T-helper 17 cell (primary cell): ENCODE measurements at places on chromosomes 5 and 9. TPM values are rescaled to one million over a fixed set of nuclear protein-coding genes. Genes with fewer than 3 reads are reported as not detected.

C1QTNF3 gene
- total RNA-seq = 8.5 TPM

FLT4 gene
- total RNA-seq = 0.57 TPM

IFNA13 gene
- not detected for total RNA-seq

LCNL1 gene
- 2.9 TPM for total RNA-seq

PLPP7 gene
- total RNA-seq = 0.17 TPM

COL5A1 gene
- 4.2 TPM for total RNA-seq

DNA sequence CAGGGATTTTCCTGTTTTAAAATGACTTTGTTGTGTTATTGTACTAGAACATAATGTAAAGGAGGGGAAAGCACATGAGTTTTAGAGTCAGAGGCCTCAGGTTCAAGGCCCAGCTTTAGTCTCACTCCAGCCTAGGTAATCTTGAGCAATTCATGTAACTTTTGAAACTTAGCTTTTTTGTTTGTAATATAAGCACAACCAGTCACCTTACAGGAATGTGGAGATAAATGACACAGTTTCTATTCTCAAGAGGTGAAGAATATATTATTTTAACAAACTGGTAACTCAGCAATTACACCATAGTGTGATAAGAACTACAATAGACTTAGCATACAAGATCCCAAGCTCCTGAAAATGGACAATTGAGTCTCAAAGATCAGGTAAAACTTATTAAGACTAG lies 51.2 kb downstream of the ADAMTS19 start:
- DNase-seq = no peak
- H3K36me3 ChIP-seq = no peaks in the 10 kb centered on the region
- no peak overlapping the region for H3K27ac ChIP-seq
- no peaks in the 10 kb centered on the region for H3K27me3 ChIP-seq

DNA sequence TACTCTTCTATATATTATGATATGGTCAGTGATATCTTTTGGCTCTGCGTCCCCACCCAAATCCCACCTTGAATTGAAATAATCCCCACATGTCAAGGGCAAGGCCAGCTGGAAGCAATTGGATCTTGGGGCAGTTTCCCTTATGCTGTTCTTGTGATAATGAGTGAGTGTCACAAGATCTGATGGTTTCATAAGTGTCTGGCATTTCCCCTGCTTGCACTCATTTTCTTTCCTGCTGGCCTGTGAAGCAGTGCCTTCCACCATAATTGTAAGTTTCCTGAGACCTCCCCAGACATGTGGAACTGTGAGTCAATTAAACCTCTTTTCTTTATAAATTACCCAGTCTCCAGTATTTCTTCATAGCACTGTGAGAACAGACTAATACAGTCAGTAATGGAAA lies 45.0 kb upstream of the TNC start:
- peaks cover 19% of the 10 kb centered on the region for H3K27me3 ChIP-seq
- no peaks in the 10 kb centered on the region for H3K4me1 ChIP-seq
- no peak overlapping the region for H3K27ac ChIP-seq
- DNase-seq = no peak
- H3K4me3 ChIP-seq = no peak overlapping the region
- peaks cover 3% of the 10 kb centered on the region for H3K36me3 ChIP-seq

DNA sequence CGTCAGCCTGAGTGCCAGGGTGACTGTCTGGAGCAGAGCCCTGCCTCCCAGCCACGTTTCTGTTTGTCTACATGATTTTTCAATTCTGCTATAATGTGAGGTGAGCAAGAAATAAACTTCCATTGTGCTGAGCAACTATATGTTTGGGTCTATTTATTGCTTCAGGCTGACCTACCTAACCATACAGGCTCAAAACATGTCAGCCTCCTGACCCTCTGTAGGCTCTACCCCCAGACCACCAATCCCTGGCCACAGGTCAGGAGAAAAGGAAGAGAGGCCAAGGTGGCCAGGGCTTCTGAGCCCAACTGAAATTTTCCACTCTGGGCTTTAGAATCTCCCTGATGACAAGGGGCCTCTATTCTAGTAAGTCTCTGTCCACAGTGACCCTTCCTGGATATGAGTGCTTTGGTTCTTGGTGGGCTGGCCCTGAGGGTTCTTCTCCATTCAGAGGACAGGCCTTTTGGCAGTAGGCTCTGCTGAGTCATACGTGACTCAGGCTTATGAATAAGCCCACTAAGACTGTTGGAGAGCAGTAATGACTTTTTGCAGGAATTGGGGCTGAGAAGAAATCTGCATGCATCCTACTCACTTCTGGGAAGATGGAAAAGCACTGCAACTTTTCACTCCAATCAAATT lies 117.2 kb upstream of the TBCA start:
- no peak overlapping the region for H3K27ac ChIP-seq
- no peaks in the 10 kb centered on the region for H3K36me3 ChIP-seq
- H3K4me3 ChIP-seq = no peak overlapping the region
- no peak for DNase-seq
- peaks cover 2% of the 10 kb centered on the region for H3K4me1 ChIP-seq

GRCh38 chr5:13975246-13975645 lies 30.8 kb upstream of the DNAH5 start:
- H3K27me3 ChIP-seq = no peaks in the 10 kb centered on the region
- no peak overlapping the region for H3K4me3 ChIP-seq
- no peaks in the 10 kb centered on the region for H3K4me1 ChIP-seq

DNA sequence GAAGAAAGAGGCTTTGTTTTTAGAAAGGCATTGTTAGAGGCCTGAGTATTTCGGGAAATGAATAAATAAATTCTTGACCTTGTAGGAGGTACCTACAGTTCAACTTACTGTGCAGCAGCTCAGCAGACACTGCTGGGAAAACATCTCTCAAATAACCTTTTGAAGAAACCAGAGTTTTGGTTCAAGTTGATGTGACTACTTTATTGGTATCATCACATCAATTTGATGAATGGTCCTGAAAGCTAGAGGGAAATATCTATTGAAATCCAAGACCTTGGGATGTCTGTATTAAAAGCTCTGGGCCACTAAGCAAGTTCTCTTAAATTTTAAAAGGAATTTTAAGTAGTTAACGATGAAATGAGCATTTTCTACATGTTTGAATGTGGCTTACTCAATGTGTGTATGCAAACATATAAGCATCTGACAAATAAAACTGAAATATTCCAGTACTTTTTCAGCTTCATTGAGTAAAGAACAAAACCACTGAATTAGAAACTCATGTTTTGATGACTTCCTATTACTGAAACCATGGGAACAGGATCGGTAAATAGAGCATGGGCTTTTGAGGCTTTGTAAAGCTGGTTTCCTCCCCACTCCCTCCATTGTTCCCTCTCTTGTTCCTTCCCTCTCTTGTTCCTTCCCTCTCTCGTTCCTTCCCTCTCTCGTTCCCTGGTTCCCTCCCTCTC lies 36.7 kb downstream of the SLC27A6 start:
- H3K36me3 ChIP-seq = peaks cover 3% of the 10 kb centered on the region
- no peak overlapping the region for H3K27ac ChIP-seq
- no peak for DNase-seq
- peaks cover 3% of the 10 kb centered on the region for H3K4me1 ChIP-seq
- no peaks in the 10 kb centered on the region for H3K27me3 ChIP-seq
- H3K4me3 ChIP-seq = no peak overlapping the region

DNA sequence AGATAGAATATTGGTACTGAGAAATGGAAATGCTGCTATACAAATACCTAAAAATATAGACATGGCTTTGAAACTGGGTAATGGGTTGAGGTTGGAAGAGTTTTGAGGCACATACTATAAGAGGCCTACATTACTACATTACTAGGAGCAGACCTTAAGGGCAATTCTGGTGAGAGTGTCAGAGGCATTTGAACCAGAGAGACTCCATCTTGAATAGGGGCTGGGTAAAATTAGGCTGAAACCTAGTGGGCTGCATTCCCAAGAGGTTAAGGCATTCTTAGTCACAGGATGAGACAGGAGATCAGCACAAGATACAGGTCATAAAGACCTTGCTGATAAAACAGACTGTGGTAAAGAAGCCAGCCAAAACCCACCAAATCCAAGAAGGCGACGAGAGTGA lies 104.6 kb upstream of the ADRA1B start:
- no peaks in the 10 kb centered on the region for H3K27me3 ChIP-seq
- H3K4me3 ChIP-seq = no peak overlapping the region
- DNase-seq = no peak

GRCh38 chr9:35029241-35029640 lies 39.7 kb downstream of the DNAJB5 start:
- DNase-seq = no peak
- no peaks in the 10 kb centered on the region for H3K27me3 ChIP-seq
